Kidney glomerular epithelial cell (primary cell): ENCODE measurements at places on chromosomes 11 and 22.

DNA sequence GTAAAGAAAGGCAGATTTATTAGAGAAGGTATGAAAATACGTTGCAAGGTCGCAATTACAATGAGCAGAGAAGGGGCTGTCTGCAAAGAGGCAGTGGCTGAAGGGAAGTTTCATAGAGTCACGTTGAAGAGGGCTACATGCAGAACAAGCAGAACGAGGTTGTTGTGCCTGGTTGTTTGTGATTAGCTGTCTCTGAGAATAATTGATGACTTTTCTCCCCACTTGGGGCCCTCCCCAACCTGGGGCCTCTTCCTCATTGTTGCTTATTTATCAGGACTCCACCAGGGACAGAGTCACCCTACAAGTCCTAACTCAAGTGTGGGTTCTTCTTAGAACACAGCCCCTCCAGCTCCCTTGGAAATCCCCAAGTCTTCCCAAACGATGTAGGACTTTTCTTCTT lies 29.1 kb downstream of the CSF2RB start:
- DNase-seq: no peak

DNA sequence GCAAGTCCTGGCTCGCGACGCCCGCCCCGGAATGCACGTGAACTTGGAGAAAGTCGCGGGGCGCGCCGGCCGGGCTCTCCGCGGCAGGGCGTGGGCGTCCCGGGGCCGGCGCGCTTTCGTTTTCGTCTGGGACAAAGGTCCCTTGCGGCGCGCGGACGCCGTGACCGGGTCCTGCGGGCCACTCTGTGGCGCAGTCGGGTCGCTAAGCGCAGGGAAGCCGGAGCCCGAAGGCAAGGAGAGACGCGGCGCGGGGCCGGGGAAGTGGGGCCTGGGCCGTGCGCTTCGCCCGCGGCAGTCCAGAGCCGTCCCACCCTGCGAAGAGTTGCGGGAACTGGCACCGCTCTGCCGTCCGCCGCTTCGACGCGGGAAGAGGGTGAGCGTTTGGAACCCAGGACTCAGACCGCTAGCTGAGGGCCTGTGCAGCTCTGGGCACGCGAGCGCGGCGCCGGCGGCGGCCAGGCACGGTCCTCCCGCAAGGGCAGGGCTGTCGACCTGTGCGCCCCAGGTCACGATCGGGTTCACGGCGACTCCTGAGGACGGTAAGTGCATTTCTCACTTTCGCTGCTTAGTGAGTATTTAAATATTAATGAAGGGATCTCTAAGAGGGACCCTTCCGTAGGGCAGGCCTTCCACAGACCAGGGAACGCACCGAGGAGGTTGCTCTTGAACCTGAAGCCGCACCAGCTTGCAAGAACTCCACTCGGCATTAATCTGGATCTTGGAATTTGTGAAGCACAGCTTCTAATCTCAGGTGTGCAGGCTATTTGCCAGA lies 78.0 kb upstream of the PPARA start:
- no peak for DNase-seq

GRCh38 chr11:44601471-44602370 lies 36.3 kb downstream of the CD82 start:
- no peak for DNase-seq

DNA sequence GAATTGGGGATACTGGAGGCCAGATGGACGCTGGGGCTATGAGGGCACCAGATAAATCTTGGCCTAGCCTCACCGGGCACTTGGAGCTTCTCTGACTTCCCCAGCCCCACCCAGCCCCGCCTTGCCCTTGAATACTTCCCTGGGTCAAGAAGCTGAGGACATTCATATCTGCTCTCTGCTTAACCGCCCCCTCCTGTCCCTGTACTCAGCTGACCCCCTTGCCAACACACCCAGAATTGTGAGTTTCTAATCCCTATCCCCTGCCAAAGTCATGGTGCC lies 22.0 kb downstream of the FADS3 start:
- no peak for DNase-seq

GRCh38 chr11:2585566-2586086 lies 114.2 kb downstream of the KCNQ1OT1 start:
- no peak for DNase-seq

GRCh38 chr11:94671553-94672366 lies 96.4 kb upstream of the AMOTL1 start:
- no peak for DNase-seq

DNA sequence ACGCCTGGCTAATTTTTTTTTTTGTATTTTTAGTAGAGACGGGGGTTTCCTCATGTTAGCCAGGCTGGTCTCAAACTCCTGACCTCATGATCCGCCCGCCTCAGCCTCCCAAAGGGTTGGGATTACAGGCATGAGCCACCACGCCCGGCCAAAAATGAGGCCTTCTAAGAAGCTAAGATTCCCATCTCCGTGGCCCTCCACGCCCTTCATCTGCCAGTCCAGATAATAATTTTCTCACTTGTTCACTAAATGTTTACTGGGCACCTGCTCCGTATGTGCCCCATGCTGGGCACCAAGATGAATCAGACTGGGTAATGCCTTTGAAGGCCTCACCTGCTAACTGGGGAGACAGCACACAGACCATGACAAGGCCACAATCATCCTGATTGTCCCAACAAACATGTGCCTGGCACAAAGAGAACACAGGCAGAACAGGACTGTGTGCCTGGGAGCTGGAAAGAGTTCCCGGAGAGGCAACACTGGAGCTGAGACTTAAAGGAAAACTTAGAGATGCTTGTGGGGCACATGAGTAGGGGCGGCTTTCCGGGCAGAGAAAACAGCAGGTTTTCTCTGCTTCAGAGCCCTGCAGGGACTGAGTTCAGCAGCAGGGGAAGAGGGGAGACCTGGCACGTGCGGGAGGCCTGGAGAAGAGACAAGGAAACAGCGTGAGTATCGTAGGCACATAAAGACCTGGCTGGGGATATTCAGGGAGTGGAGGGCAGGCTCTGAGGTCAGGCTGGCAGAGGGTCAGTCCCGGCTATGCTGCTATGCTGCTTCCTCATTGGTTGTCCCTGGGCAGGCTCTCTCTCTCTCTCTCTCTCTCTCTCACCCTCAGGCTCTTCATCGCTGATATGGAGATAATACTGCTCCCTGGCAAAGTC lies 2.4 kb downstream of the KIAA0930 start:
- no peak for DNase-seq
